ENCODE measurements at places on chromosomes 3 and 15. TPM values are rescaled to one million over a fixed set of nuclear protein-coding genes. Genes with fewer than 3 reads are reported as not detected.

DNA sequence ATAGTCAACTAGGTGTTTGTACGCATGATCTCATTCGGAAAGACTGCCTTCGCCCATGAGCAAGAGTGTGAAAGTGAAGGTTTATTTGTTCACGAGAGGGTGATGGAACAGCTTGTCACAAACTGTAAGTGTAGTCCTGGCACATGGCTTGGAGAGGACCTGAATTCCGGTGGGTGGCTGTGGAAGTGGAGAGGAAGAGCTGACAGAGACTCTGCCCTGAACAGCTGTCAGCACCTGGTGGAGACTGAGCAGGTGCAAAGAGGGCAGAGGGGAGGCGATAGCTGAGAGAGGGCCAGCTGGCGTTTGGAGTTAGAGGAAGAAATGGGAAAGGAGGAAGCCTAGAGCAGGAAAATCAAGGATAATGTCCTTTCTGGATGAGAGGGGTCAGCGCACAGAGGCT, 155.7 kb downstream of the EEFSEC start:
- no peak overlapping the region for H3K4me3 ChIP-seq
- H3K36me3 ChIP-seq = no peaks in the 10 kb centered on the region
- no peak for DNase-seq
- H3K27ac ChIP-seq = no peak overlapping the region
- peaks cover 5% of the 10 kb centered on the region for H3K4me1 ChIP-seq

DNA sequence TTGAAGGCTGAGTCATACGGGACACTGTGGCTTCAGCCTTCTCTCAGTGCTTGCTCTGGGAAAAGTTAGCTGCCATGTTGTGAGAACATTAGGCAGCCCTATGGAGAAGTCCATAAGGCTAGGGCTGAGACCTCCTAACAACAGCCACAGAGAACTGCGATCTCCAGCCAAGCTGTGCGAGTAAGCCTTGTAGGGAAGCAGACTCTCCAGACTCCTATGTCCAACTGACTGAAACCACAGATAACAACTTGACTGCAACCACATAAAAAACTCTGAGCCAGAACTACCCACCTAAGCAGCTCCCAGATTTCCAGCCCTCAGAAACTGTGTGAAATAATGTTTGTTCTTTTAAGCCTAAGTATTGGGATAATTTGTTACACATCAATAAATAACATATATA, 40.7 kb downstream of the DENND6A start:
- DNase-seq = no peak
- no peak overlapping the region for H3K27ac ChIP-seq
- peaks cover 14% of the 10 kb centered on the region for H3K36me3 ChIP-seq
- H3K27me3 ChIP-seq = no peaks in the 10 kb centered on the region
- H3K4me1 ChIP-seq = no peaks in the 10 kb centered on the region

DNA sequence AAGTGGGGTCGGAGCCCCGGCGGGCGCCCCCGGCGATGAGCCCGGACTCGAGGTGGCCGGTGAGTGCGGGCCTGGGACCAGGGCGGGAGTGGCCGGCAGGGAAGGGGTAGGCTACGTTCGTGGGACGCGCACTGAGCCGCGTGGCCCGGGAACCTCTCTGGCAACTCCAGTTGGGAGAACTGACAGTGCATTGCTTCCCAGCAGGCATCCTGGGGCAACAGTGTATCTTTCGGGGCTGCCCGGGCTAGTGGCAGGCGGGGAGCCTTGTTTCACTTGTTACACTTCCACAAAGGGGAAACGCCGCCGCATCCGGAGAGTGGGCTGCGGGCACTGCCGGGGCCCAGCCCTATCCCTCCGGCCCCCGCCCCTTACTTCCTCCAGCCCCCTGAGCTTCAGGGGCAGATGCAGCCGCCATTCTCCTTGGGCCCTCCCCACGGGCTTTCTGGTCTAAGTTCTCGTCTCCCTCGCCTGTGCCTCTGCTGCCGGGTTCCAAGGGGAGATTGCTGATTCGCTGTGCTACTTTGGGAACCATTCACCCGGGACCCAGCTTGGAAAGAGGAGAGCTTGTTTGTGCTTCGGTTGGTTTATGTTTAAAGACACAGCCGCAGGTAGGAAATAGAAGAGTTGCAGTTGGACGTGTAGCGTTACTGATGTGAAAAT, 675 bp downstream of the BRPF1 start:
- H3K4me3 ChIP-seq = peak overlapping the region; percentile 95
- peak; percentile 47 for DNase-seq
- H3K27me3 ChIP-seq = peaks cover 12% of the 10 kb centered on the region
- H3K36me3 ChIP-seq = no peaks in the 10 kb centered on the region

GRCh38 chr15:76935620-76936019, 4.1 kb downstream of the RCN2 start:
- no peak for DNase-seq
- H3K27me3 ChIP-seq = peaks cover 4% of the 10 kb centered on the region
- no peaks in the 10 kb centered on the region for H3K36me3 ChIP-seq

DNA sequence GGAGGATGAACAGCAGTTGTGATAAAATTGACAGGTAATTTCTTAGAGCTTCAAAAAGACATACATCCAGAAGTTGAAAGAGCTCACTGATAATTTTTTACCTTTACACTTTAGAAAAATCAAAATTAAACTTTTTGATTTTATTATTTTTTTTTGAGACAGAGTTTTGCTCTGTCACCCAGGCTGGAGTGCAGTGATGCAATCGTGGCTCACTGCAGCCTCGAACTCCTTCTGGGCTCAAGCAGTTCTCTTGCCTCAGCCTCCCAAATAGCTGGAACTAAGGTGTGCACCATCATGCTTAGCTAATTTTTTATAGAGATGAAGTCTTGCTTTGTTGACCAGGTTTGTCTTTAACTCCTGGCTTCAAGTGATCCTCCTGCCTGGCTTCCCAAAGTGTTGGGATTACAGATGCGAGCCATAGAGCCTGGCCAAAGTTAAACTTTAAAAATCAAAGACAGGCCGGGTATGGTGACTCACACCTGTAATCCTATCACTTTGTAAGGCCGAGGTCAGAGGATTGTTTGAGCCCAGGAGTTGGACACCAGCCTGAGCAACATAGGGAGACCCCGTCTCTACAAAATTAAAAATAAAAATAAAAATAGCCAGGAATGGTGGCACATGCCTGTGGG, 21.7 kb downstream of the PLA2G4F start:
- H3K27me3 ChIP-seq = peaks cover 3% of the 10 kb centered on the region
- H3K27ac ChIP-seq = no peak overlapping the region
- peaks cover 7% of the 10 kb centered on the region for H3K36me3 ChIP-seq
- no peak overlapping the region for H3K4me3 ChIP-seq

DNA sequence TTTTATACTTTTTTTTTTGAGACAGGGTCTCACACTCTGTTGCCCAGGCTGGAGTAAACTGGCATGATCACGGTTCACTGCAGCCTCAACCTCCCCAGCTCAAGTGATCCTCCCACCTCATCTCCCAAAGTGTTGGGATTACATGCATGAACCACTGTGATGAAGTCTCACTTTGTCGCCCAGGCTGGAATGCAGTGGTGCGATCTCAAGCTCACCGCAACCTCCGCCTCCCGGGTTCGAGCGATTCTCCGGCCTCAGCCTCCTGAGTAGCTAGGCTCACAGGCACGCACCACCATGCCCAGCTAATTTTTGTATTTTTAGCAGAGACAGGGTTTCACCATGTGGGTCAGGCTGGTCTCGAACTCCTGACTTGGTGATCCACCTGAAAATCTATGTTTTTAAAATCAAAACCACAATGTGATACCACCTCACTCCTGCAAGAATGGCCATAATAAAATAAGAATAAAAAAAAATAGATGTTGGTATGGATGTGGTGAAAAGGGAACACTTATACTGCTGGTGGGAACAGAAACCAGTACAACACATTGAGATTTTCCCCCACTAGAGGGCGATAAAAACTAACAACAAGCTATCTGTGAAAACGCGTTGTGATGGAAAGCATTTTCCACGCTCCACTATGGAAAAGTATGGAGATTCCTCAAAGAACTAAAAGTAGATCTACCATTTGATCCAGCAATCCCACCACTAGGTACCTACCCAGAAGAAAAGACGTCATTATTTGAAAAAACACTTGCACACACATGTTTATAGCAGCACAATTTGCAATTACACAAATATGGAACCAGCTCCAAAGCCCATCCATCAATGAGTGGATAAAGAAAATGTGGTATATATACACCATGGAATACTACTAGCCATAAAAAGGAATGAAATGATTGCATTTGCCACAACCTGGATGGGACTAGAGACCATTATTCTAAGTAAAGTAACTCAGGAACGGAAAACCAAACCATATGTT, 26.8 kb upstream of the OCA2 start:
- H3K36me3 ChIP-seq = no peaks in the 10 kb centered on the region
- H3K27me3 ChIP-seq = peaks cover 3% of the 10 kb centered on the region
- no peak for DNase-seq
- H3K4me1 ChIP-seq = peaks cover 9% of the 10 kb centered on the region
- H3K27ac ChIP-seq = peak overlapping the region; percentile 70

DNA sequence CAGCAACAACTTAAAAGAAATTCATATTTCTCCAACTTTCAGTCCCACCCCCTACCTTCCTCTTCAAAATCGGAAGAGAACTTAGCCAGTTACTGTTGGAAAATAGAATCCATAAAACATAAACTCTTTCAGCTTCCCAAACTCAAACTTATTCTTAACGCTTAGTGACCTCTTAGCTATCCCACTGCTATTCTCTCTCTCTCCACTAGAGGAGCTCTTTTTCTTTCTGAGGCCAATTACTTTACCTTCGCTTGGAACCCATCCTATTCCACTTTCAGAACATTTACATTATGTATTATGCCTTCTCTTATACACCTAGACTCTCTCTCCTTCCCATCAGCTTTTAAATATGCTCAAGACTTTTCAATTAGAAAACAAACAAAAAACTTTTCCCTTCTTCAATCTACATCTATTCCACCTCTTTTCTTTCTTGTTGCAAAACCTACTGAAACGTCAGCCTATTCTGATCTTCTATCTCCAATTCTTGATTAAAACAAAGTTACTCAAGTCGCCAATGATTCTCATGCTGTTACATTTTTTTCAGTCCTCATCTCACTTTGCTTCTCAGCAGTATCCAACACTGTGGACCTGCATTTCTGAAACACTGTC, 13.4 kb upstream of the GHSR start:
- no peak overlapping the region for H3K27ac ChIP-seq
- no peak overlapping the region for H3K4me3 ChIP-seq
- H3K36me3 ChIP-seq = no peaks in the 10 kb centered on the region
- H3K4me1 ChIP-seq = no peaks in the 10 kb centered on the region

- peak; percentile 74 for DNase-seq
- peaks cover 33% of the 10 kb centered on the region for H3K4me1 ChIP-seq
- peak within 1 kb of the TSS; percentile 89 for H3K4me3 ChIP-seq
These were observed at the start of gene ARNT2 for GRCh38 chr15:80404057-80404760. TSS of gene ARNT2 (plus strand) at chr15:80404382. CDS start at chr15:80404516, 134 bp downstream.

RETNLB gene
- total RNA-seq = not detected

SLC12A8 gene
- 2.4 TPM for total RNA-seq

CA12 gene
- not detected for total RNA-seq

ST8SIA2 gene
- 30.4 TPM for total RNA-seq

XIRP1 gene
- total RNA-seq = 0.34 TPM

STXBP5L gene
- total RNA-seq = 54.7 TPM

CPLX3 gene
- total RNA-seq = 0.32 TPM

All from glutamatergic neuron (in vitro differentiated cells).